Mesothelial cell of epicardium (in vitro differentiated cells): ENCODE measurements at places on chromosomes 2 and 18. TPM values are rescaled to one million over a fixed set of nuclear protein-coding genes. Genes with fewer than 3 reads are reported as not detected.

POTEF gene
- 49.5 to 55.5 TPM (median 53.3 TPM) in 3 replicates for total RNA-seq

TMEM131 gene
- 46.9 to 52.9 TPM (median 50.7 TPM) in 3 replicates for total RNA-seq

LIMS2 gene
- 11.9 to 13.0 TPM (median 11.9 TPM) in 3 replicates for total RNA-seq

SLC4A1AP gene
- 18.8 to 20.0 TPM (median 19.1 TPM) in 3 replicates for total RNA-seq

NGEF gene
- total RNA-seq = 0.51 to 1.3 TPM (median 1.3 TPM) in 3 replicates

OLA1 gene
- total RNA-seq = 83.9 to 94.2 TPM (median 87.3 TPM) in 3 replicates

PAX8 gene
- total RNA-seq = 0.13 to 0.31 TPM in 2 of 3 replicates, not detected in the other

KCNG3 gene
- 0.09 to 0.27 TPM (median 0.18 TPM) in 3 replicates for total RNA-seq

SLC9A4 gene
- 0.07 to 0.11 TPM (median 0.11 TPM) in 3 replicates for total RNA-seq
